Colonic mucosa (tissue), 4 donors: ENCODE measurements at places on chromosomes 11 and 22. TPM values are rescaled to one million over a fixed set of nuclear protein-coding genes. Genes with fewer than 3 reads are reported as not detected.

DNA sequence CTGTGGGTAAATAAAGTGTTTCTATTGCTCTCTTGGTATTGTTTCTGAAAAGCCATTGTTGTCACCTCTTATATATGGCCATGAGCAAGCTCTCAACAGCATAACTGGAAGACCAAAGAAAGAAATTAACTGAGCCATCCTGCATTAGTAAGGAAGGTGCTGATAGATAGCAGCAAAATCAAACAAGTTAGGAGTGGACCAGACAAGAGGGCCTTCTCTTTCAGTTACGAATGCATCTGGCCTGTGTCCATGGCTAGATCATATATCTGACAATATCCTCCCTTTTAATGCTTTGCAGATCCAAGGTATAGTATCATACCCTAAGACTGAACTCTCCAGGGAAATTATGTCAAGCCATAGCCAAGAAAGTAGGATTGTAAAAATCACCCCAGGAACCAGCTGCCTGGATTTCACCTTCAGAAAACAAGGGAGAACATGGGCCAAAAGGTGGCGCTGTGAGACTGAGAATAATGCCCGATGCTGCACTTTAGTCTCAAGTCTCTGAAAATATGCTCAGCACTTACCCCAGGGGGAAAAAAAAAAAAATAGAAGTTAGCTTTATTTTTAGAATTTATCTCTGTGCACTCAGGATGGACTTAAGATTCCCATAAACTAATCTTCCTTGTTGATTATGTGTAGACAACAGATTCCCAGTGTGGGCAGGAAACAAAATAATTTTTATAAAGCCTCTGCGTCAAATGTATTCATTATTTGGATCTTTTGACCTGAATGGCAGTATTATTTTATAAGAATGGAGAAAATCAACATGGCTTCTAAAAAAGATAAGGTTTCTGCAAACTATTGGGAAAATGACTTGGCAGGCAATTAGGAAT lies 415.1 kb downstream of the ETS1 start:
- peak; percentile 81 for DNase-seq

- no peak for DNase-seq
Measured at GRCh38 chr11:47514825-47515647, 37.9 kb downstream of the CELF1 start.

GRCh38 chr11:32032052-32032451 lies 58.8 kb upstream of the RCN1 start:
- no peak for DNase-seq

DNA sequence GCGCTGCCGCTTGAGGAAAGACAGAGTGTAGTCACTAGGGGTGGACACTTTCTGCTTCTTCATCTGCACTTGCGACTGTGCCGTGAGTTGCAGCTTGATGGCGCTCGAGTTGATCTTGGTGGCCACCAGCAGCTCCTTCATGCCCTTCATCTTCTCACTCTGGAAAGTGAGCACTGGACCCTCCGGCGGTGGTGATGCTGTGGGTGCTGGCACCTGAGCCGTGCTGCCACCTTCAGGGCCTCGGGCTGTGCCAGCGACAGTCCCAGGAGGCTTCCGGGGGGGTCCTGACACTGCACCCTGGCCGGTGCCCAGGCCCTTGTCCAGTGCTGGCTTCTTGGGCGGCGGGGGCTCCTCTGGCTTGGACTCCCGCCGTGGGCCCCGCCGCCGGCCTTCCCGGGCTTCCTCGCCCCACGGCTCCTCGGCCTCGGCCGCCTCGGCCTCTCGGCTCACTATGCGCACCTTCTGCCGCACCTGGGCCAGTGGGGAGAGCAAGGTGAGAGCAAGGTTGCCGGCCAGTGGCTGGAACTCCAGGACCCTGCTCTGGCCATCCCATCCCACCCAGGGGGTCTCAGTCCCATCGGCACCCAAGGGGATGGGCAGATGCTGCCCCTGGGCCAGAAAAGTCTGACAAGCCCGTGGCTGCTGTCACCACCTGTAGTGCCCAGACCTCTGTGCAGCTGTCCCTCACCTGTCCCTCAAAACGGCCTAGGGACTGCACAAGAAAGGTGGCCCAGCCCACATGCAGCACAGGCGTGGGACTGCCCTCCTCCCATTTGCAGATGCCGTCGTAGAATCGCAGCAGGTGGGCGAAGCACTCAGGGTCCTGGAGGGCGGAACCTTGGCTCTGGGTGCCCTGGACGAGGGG lies 1.6 kb upstream of the MAP4K2 start:
- DNase-seq, result no peak

DNA sequence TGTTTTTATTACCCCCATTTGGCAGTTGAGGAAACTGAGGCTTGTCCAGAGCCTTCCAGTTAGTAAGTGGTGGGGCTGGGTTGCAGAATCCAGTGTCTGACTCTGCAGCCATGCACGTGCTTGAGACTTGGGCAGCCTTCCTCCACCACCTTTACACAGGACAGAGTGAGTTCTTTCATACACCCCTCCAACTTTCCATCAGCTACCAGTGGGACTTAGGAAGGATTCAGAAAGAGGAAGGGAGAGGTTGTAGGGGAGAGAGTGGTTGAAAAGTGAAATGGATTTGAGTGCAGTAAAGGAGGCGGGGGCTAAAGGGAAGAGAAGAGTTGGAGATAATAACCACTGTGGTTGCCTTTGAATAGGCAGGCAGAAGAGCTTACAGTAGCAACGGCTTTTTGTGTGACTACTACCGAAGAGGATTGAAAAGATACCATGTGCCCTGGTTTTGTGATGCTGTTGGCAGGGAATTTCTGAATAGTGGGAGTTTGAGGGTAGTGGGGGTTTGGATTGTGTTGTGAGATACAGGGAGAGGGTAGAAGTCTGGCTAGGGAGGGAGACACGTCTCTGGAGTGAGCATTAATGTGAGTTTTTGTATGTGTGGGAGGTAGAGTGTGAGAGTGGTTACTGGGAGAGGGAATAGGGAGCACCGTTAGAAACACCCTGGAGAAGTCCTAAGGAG lies 1.7 kb downstream of the UVRAG start:
- DNase-seq, result no peak

DNA sequence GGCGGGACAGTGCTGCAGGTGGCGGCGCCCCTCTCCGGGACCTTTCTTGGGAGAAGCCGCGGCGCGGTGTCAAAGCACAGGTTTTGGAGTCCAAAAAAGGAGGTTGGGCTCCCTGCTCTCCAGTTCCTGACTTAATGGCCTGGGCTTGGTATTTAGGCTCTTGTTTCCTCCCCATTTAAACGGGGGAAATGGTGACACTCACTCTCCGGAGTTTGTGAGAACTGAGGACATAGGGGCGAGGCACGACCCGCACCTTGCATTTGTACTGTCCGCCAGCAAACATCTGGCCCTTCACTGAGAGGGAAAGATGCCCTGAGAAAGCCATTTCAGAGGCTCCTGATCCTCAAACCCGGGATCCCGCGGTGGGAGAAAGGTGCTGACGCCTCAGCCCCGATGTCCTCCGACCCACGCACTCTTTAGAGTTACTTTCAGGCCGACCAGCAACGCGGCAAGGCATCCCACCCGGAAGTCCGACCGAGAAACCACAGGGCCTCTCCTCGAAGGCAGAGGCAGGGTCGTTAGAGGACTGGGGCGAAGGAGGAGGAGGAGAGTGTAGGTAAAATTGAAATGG lies 2.9 kb upstream of the WDR74 start:
- peak; percentile 51 for DNase-seq

LRRC75B gene
- 10.2 TPM for total RNA-seq
